ENCODE measurements at places on chromosomes 2 and 18.

- no peak for DNase-seq
Observed at GRCh38 chr2:121866789-121867188, 111.3 kb downstream of the TSN start.

- no peak for DNase-seq
Observed at GRCh38 chr18:42064109-42064508, 109.1 kb downstream of the PIK3C3 start.

DNA sequence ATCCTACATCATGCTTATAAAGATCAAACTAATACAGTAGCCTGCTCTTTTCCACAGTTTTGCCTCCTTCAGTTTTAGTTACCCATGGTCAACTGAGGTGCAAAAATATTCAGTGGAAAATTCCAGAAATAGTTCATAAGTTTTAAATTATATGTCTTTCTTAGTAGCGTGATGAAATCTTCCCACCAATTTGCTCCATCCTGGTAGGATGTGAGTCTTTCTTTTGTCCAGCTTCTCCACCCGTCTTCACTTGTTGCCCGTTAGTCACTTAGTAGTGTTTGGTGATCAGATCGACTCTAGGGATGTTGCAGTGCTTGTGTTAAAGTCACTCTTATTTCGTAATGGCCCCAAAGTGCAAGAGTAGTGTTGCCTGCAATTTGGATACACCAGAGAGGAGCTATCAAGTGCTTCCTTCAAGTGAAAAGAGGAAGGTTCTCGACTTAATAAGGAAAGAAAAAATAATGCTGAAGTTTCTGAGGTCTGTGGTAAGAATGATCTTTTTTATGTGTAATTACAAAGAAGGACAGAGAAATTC, 57.0 kb downstream of the CEP192 start:
- DNase-seq, result no peak

DNA sequence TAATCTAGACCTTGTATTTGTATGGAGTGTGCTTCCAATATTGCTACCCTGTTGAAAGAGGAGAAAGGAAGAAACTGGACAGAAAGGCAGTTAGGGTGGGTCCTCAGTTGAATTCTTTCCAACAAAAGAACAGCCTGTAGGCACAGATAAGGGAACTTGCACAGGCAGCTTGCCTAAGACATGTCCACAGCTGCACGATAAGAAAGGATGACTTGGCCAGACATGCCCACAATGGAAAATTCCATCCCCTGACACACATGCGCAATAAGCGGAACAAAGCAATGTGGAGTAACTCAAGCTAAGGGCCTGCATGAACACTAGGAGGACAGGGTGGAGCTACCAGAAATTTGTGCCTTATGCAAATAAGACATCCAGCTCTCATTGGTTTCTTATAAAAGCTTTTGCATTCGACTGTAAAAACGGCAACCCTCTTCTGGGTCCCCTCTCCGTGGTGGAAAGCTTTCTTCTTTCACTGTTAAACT, 1084.7 kb upstream of the NXPH2 start:
- no peak for DNase-seq

DNA sequence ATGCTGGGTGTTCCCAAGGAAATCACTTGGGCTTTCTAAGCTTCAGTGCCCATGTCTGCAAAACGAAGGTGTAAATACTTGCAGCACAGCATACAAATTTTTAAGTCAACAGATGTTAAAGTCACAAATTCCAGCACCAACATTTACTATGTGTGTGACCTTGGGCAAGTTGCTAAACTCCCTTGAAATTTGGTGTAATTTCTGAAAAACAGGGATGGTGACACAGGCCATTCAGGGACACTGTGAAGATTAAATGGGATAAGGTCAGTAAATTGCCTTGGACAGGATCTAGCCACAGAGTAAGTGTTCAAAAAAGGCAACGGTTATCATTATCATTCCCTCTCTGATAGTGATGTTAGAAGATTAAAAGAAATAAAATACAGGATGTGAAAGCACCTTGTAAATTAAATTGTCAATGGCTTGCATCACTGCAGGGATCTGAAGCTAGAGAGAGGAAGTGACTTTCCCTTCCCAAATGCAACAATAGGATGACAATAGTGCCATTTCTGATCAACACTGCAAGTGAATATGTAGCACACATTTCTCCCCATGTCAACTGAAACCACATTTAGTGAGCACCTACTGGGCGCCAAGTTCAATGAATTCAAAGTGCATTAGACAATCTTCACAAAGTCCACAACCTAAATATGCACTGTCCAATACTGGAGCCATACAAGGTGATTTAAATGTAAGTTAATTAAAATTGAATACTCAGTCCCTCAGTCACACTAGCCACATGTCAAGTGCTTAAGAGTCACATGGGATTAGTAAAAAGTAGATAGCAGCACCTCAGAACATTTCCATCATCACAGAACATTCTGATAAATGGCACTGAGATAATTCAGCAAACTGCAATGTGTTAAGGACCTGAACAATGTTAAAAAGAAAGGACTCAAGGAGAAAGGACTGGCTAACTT, 81.2 kb downstream of the STK39 start:
- DNase-seq, result no peak

DNA sequence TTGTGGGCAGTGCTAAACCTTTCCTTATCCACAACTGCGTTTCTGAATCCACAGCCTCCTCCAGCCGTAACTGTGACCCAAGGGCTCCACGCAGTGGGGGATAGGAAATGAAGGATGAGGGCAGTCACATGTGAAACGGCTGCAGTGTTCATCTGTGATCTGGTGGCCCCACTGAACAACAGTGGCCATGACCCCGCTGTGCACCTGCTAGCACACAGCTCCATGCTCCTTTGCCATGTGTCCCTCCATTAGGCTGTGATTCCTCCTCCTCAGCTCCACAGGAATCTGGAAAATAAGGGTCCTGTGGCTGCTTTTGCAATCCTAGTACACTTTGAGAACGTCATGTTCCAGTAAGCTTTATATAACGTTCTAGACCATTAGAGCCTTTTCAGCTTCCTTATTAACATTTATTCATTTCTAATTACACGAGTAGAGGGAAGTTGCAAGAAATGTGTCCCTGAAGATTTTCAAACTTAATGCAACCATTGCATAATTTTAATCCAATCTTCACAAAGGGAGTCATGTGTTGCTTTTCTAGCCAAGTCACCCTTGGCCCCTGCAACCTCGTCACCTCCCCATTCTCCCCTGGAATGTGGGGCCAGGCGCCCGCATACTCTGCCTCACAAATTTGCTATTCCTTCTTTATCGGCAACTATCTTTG, 7.1 kb upstream of the NAPG start:
- DNase-seq, result no peak

DNA sequence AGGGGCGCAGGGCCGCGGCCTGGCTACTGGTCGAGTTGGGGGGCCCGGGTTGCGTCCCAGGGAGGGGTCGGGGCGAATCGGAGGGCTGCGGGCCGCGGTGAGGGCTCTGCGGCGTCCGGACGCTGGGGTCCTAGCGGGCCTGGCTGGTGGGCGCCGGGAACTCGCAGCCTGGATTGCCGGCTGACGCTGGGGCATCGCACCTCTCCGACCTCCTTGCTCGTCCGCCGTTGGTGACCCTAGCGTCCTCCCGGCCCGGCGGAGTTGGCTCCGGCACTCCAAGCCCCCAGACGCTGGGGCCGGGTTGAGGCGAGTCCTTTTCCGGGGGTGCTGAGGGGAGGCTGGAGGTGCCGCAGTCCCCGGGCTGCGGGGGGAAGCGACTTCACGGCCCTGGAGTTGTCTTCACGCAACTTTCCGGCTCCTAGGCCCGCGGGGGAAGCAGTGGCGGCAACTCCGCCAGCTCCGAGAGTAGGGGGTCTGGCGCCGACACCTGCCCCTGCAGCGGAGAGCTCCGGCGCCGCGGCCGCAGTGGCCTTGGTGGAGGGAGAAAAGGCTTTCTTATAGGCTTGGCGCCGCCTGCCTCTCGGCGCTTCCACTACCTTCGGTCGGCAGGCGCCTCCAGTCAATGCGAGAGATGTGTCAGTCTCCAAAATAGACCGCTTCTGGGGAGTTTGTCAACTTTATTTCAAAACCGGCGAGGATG, 70.3 kb downstream of the HAUS1 start:
- no peak for DNase-seq

GRCh38 chr2:40734797-40735196, 282.9 kb upstream of the SLC8A1 start:
- no peak for DNase-seq

GRCh38 chr18:59446012-59446411, 86.9 kb upstream of the LMAN1 start:
- no peak for DNase-seq

DNA sequence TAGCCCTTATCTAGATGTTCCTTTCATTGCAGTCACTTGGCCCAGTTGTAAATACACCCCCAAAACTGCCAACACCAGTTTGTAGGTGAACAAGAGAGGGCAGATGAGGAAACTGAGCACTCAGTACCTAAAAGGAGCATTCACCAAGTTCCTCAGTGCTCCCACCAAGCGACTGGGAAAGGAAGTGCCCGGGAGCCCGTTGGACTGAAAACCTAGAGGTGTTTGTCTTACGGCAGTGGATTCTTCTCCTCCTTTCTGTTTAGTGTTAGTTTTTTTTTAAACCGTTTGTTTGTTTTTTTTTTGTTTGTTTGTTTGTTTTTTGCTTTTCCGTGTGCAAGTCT, 43.3 kb downstream of the SOX11 start:
- no peak for DNase-seq

DNA sequence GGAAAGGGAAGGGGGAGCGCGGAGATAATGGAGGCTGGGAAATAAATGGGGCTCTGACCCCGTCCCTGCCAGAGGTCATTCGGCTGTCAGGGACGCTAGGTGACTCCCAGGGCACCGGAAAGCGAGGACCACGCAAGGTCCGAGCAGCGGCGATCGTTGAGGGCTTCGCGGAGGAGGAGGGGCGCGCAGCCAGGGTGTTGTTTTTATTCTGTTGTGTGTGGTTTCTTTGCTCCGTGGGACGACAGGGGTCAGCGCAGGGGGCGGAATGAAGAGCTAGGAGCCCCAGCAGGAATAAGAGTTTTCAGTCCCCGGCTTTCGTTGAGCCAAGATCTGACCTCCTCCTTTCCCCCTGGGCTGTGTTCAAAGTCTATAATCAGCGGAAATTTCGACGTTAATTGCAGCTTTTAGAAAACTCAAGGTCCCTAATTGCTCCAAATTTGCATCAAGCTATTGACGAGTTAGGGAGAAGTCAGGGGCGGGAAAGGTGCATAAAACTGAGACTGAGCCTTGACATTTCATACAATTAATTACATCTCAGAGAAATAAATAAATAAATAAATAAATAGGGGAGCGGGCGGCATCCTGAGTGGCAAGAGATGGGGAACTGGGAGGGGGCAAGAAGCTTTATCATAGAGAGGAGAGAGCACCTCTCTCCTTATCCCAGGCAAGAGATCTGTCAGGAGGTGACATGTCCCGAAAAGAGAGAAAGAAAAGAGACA, 2.2 kb downstream of the GAD1 start:
- no peak for DNase-seq

DNA sequence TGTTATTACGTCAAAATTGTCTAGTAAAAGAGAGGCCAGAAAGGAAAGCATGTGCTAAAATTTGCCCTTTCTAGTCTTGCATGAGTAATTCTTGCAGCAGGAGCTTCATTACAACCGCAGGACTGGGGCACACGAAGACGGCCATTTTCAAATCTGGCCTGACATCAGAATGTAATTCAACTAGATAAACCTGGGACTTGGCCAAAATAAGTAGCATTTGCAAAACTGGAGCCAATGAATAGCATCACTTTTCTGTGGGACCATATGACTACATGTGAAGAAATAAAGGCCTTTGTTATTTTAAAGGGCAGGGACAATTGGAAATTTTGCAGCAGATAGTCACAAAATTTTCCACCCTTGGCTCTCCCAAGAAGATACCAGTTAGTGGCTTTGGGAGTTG, 3.0 kb upstream of the FZD7 start:
- no peak for DNase-seq

DNA sequence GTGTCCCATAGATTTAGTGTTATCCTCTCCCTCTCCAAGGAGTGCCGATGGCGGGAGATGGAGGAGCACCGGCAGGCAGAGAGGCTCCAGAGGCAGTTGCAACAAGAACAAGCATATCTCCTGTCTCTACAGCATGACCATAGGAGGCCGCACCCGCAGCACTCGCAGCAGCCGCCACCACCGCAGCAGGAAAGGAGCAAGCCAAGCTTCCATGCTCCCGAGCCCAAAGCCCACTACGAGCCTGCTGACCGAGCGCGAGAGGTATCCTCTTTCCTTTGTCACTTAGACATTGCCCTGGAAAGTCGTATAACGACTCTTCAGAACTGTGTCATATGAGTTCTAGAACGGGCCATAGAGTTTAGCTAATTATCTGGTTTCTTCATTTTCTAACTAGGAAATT, 132.2 kb upstream of the IL1R2 start:
- DNase-seq, result no peak

GRCh38 chr2:211690736-211691135, 847.9 kb downstream of the ERBB4 start:
- DNase-seq, result no peak

DNA sequence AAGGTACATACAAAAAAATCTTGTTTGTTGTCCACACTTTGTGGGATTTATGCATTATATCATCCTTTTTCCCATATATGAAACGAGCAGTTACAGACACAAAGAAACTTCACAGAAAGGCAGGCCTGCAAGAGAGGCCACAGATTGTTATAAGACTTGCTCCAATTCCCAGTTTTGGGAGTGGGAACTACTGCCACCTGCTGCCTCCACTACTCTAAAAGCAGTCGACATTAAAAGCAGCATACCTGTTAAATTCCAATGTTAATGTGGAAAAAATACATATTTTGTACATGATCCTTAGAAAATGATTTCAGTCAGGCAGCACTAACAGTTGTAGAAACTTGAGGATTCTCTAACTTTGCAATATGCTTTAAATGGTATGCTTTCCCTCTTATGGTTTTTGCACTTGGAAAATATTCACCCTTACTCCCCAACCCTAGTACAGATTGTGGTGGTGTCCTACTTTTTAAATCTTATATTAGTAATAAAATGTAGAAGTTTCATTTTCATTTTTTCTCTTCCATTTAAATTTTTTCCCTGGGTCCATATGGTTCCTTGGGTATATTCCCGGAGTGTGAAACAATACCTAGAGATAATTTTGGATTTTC, 37.9 kb downstream of the SLC38A11 start:
- no peak for DNase-seq

DNA sequence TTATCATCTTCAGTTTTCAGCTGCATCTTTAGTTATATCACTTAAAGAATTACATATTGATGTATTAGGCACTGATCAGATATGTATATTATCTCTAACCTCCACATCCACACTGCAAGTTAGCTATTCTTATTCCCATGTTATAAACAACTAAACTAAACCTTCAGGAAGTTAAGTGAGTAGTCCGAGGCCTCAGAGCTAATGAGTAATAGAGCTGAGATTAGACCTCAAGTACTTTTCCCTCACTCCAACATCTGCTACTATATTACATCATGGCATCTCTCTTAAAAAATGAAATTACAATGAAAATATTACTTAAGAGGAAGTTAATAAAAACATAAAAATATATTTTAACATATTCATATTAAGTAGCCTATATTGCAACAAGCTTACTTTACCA, 183.6 kb upstream of the MAP2 start:
- no peak for DNase-seq

DNA sequence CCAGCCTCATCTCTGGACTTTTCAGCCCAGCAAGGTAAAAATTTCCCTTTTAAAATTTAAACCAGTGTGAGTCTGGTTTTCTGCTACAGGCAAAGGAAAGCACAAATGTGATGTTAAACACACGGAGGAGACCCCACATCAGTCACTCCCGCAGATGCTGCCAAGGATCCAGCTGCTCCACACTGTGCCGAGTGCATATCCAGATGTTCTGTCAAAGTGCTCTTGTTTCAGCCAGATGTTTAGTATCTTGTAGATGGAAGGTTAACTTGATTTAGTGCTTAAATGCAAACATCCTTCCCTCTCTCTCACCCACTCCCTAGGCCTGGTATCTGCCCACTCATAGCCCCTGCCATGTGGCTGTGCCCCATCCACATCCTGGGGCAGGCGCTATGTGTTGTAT, 15.8 kb upstream of the ATOH8 start:
- DNase-seq, result no peak

All from cortex of kidney (tissue), 1 donor.